ENCODE measurements at places on chromosomes 1 and 21.

DNA sequence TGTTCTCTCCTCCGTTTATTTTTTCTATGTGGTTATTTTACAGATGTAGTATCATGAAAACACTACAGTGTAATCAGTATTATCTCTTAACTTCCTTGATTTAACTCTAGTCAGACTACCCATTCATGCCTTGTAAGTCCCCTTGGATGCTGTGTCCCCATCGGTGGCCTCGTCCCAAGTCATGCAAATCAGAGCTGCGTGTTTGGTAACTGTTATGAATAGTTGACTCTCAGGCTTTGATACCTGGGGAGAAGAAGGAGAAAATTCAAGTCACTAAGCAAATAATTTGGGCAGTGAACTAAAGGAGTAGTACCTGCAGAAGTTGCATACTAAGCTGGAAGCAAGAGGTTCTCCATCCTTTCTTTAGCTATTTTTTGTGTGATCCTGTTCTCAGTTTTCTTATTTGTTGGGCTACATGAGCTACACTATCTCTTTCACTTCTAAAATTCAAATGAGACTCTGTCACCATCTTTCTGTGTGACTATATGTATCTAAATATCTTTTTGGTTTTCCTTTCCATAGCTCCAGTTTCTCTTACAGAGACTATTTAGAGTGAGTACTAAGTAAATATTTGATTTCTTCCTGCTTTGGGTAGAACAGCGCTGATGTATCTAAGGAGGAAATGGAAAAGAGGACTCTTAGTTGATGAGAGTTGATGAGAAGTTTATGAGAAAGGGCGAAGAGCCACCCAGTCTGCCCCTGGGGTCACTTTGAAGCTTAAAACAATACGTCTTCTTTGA, 50.9 kb downstream of the VANGL2 start:
- DNase-seq = no peak

- no peak for DNase-seq
Measured at GRCh38 chr1:1624443-1625403, 7.2 kb upstream of the MMP23B start.

- DNase-seq = no peak
Measured at GRCh38 chr1:22222723-22223122, 79.8 kb upstream of the WNT4 start.

- no peak for DNase-seq
Measured at GRCh38 chr1:185438936-185439335, 121.9 kb upstream of the IVNS1ABP start.

GRCh38 chr1:25445993-25446538, 15.4 kb downstream of the MACO1 start:
- DNase-seq = no peak

- no peak for DNase-seq
Measured at GRCh38 chr1:224774378-224774777, 155.1 kb upstream of the DNAH14 start.

- no peak for DNase-seq
Measured at GRCh38 chr1:183723571-183723970, 70.5 kb upstream of the APOBEC4 start.

- no peak for DNase-seq
Measured at GRCh38 chr1:180451504-180451903, 50.9 kb downstream of the ACBD6 start.

GRCh38 chr1:226605318-226605950, 56.9 kb downstream of the STUM start:
- DNase-seq = no peak

GRCh38 chr1:224357626-224358124, 996 bp downstream of the CNIH4 start:
- no peak for DNase-seq

DNA sequence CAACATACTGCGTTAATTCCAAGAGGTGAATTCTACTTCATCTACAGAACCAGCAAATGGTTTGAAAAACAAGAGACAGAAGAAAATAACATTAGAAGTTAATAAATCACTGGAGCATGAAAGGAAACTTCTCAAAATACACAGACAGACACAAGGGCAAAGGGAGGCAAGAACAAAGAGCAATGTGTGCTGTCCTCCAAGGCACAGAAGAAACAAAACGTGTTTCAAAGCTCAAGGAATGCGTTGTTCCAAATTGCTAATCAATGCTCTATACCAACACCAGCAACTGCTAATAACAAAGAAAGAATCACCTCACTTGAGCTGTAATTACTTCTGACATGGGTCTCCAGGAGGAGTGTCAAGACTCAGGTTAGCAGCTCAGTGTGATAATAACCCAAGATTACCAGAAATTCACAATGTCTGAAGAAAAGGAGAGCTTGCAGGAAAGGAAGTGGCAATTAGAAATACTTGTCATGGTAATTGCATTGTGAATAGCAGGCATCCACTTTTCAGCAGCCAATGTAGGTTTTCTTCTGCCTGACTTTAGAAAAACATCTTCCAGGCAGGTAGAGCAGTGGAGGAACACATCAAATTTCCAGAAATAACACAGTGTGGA, 175.4 kb downstream of the SEC16B start:
- DNase-seq = no peak

DNA sequence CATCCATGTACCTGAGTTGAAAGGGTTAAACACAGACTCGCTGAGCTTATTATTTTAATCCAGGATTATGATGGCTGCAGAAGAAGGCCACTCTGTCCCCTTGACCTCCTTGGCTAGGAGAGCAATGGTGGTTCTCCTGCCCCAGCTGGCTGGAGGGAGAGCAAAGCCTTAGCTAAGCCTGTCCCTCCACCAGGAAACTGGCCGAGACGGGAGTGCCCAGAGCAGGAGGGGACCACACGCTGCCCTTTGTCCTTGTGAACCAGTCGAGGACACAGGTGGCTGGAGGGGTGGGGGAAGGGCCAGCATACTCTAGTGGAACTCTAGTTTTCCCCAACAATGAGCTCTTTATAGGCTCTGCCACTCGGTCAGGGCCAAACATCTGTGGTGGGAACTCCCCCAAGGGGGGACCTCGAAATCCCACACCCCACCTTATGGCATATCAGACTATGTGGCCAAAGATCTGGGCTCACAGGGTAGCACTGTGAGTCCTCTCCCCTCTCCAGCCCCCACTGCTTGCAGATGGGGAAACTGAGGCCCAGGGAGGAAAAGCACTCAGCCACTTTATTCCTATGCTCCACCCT, 12.9 kb downstream of the KIAA1614 start:
- no peak for DNase-seq

- DNase-seq = no peak
Measured at GRCh38 chr1:100624886-100625610, 87.1 kb downstream of the GPR88 start.

DNA sequence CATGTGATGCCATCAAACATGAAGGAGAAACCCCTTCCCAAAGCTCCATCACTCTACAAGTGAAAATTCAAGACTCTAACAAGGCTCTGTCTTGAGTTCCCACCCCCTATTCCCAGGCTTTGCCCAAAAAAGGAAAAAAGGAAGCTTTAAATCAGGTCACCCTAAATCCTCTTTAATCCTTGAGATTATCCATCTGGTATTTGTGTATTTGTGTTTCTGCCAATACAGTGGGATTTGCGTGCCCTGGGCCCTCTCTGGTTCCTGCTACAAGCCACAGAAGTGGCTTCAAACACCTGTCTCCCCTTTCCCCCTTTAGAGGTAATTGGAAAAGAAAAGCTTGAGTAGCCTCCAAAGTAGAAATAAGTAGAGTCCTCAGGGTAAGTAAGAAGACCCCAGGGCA, 120.4 kb downstream of the EDEM3 start:
- no peak for DNase-seq

GRCh38 chr1:205458777-205459566, 3.1 kb upstream of the BLACAT1 start:
- peak; percentile 81 for DNase-seq

DNA sequence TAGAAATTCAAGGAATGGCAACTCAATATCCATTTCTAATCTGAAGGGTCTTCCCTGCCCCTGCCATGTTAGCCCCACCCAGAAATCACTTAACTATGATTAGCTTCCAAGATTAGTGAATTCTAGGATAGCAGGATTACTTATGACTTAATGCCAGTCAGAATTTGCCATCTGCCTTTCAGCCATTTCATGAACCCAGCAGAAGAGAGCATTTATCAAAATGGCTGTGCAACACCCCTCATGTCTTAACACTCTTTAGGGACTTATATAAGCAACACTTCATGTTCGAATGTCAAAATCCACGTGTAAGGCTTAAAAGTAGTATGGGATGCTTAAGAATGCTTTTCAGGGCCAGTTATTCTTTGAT, 288.5 kb downstream of the NFIA start:
- DNase-seq = no peak

- DNase-seq = no peak
Measured at GRCh38 chr1:31300193-31300592, 3.4 kb downstream of the ZCCHC17 start.

DNA sequence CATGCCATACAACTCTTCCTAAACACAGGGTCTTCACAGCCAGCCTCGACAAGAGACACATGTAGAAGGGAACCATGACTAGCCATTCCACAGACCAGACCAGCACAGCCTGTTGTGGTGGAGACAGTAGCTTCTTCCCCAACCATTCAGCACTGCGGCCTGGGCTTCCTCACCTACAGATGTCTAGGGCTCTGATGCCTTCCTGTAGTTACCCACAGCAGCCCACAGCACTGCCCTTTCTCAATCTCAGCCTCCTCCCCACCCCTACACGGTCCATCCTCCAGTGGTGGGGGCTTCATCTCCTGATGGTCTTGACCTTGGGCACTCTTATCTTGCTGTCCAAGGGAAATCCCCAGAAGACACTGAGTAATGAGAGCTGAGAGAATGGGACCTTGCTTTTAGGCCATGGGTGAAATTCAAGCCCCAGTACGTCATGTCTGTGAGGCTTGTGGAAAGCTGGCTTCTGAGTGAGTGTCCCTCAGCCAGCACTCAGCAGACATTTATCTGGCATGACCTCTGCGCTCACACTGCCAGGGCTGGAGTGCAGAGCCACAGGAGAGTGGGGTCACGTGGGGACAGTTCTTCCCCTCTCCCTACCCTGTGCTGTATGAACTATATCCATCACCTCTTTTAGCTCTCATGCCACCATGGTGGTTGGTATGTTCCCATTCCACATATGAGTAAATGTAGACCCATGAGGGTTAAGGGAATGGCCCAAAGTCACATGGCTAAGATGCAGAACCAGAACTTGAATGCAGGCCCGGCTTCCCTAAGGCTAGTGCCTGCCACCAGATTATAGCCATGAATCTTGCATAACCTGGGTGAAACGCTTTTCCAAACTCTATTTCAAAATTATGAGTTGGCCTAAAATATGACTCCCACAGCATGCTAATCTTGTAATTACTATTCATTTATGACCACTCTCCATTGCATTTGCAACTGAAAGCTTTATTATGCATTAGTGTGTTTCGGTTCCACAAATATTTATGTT, 104.7 kb downstream of the HIVEP3 start:
- DNase-seq = no peak

- no peak for DNase-seq
Measured at GRCh38 chr1:234604495-234605398, 5.2 kb downstream of the IRF2BP2 start.

DNA sequence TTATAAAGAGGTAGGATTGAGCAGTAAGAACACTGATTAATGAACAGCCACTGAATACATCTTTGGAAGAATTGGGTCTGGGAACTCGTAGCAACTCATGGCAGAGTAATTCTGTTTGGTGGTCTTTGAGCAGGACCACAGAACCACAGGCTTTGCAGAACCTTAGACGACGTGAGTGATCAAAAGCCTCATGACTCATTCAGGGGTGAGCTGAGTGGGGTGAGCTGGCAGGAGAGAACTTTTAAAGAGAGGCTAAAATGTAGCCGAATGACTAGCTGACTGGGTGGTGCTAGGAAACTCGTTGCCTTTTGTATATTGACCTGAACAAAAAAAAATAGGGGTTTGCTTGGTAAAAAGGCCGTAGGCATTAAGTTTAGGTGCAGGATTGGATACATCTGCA, 313.8 kb downstream of the TGFB2 start:
- DNase-seq = no peak

- DNase-seq = no peak
Measured at GRCh38 chr1:41849211-41849759, 69.4 kb downstream of the HIVEP3 start.

DNA sequence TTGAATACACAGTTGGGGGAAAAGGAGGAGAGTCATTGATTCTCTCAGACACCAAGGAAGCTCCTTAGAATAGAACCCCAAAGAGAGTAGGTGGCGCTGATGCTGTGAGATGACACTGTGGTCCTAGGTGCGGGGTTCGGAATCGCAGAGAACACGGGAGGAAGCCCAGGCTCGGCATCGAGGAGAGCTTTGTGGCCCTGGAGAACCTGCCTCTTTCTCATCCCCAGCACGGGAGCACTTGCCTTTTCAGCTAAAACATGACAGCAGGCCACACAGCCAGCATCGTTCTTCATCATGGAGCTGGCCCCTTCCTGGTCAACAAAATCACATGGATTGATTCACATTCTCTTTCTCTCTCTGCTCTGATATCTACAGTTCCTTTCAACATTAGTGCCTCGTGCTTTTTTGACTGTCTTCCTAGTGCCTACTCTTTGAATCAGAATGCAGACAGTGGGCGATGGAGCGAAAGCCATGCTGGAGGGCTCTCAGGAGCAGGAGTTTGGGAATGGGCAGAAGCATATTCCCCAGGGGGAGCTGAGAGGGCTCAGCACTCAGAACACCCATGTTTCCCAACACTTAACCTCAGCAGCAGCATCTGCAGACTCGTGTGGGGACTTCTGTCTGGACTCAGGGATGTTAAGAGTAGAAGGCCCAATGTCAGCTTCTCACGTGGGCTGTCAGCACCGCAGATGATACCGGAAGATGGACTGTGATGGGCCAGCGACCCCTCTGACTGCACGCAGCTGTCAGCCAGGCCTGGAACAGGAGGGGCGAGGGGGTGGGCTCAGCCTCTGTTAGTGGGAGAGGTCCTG, 539.4 kb downstream of the KIF26B start:
- no peak for DNase-seq

- no peak for DNase-seq
Measured at GRCh38 chr1:153705484-153705883, 22.4 kb upstream of the INTS3 start.

GRCh38 chr1:11061652-11062365, 2.0 kb upstream of the SRM start:
- no peak for DNase-seq
